Stimulated activated CD8-positive, alpha-beta memory T cell treated with anti-CD3 and anti-CD28 coated beads, Interleukin-4, amount 100 ng/mL, for 4 hours (primary cell): ENCODE measurements at places on chromosomes 5 and 9.

- DNase-seq, result no peak
Measured at GRCh38 chr9:37421914-37422288, 595 bp upstream of the GRHPR start.

DNA sequence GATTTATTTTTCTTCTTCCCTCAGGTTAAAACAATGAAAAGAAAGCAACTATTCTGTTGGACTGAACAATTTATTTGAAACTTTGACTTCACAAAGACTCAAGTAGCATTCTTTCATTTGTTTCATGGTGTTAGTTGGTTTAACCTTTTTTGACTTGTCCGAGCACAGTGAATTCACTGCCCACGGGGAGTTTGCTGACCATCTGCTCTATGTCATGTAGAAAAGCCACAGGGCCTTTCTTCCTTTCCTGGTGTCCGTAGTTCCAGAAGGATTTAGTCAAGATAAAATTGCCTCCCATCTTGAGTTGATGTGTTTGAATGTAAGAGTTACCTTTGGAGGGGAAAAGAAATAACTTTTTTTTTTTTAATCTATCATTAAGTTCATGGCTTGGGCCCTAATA is 55.1 kb upstream of the ZNF608 start:
- DNase-seq, result no peak

DNA sequence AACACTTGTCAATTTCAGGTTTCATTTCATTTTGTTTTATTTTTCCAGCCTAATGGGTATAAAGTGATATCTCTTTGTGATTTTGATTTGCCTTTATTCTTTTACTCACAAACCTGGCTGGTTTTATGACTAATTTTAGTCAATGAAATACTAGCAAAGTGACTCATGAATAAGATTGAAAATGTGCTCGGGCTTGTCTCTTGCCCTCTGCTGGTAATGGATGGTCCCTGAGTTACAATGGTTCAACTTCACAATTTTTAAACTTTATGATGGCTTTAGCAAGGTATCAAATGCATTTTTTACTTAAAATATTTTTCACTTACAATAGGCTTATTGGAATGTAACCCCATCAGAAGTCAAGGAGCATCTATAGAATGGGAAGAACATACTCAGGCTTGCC is 431.4 kb upstream of the CCNG1 start:
- no peak for DNase-seq

- no peak for DNase-seq
Measured at GRCh38 chr9:27162045-27162444, 53.0 kb downstream of the TEK start.

DNA sequence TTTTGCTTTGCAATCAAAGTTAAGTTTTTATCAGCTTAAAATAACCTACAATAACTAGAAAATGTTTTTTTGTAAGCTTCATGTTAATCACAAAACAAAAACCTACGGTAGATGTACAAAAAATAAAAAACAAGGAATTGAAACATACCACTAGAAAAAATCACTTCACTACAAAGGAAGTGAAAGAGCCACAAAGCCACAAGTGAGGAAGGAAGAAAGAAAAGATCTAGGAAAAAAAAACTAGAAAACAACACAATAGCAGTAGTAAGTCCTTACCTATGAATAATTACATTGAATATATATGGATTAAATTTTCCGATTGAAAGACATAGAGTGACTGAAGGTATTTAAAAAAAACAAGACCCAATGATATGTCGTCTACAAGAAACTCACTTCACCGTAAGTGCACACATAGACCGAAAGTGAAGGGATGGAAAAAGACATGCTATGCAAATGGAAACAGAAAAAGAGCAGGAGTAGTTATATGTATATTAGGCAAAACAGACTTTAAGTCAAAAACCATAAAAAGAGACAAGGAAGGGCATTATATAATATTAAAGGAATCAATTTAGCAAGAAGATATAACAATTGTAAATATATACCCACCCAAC is 13.4 kb upstream of the ZDHHC21 start:
- no peak for DNase-seq

DNA sequence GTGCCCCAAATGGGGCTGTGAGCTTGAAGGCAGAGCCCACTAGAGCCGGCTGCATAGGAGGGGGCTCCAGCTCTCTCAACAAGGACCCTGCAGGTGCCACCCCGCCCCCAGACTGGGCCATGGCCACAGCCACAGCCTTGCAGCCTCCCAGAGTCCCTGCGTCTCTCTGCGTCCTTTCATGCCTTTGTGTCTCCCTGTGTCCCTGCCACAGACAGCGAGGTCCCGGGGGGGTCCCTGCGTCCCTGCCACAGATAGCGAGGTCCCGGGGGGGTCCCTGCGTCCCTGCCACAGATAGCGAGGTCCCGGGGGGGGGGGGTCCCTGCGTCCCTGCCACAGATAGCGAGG is 6.3 kb downstream of the NOXA1 start:
- DNase-seq, result no peak

- DNase-seq, result no peak
Measured at GRCh38 chr9:35771943-35772342, 17.9 kb upstream of the MSMP start.
